Foreskin keratinocyte (primary cell): ENCODE measurements at places on chromosomes 4 and X. TPM values are rescaled to one million over a fixed set of nuclear protein-coding genes. Genes with fewer than 3 reads are reported as not detected.

DNA sequence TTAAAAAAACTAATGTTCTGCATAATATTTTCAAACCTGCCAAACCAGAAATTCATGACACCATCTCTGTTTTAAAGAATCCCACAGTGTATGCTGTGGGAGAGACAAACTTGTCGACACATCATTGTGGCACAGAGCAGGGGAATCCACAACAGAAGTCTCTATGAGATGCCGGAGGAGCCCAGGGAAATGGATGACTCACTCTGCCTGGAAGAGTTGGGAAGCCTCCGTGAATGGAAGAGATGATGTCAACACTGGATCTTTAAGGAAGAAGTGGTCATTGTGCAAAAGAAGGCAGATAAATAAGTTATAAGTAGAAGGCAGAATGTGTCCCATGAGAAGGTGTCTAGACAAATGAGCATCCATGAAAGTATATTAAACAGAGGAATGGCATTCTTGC lies 595.1 kb downstream of the RAB28 start:
- peak; percentile 14 for DNase-seq

DNA sequence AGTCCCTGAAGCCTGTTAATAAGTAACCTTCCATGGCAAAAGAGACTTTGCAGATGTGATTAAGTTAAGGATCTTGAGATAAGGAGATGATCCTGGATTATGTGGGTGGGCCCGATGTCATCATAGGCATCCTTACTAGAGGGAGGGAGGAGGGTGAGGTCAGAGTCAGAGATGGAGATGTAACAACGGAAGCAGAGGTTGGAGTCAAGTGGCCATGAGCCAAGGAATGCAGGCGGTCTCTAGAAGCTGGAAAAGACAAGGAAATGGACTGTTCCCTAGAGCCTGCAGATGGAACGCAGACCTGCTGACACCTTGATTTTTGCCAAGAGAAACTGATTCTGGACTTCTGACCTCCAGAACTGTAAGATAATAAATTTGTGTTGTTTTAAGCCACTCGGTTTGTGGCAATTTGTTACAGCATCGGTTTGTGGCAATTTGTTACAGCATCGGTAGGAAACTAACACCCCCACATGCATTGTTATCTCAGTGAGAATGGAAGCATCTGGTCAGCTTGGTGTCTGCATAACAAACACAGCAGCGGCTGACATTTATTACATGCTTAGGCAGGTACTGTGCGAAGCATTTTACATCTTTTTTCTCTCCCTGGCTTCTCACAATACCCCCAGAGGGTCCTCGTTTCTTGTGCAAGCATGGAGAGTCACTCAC lies 55.6 kb downstream of the CLDN34 start:
- no peak for DNase-seq

GRCh38 chr4:155684892-155685541 lies 18.4 kb downstream of the GUCY1A1 start:
- DNase-seq = no peak

DNA sequence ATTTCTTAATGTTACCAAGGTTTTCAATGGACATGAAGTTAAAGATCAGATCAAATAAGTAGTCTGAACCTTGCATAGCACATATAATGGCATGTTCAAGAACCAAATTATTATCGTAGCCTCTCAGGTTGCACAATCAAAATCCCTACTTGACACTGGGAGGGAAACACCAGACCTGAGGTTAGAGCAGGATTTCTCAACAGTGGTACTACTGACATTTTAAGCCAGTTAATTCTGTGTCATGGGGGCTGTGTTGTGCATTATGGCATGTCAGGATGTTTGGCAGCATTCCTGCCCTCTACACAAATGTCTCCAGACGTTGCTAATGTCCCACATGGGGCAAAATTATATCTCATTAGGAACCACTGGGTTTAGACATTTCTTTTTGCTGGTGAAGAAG lies 20.8 kb downstream of the RLIM start:
- DNase-seq = no peak

DNA sequence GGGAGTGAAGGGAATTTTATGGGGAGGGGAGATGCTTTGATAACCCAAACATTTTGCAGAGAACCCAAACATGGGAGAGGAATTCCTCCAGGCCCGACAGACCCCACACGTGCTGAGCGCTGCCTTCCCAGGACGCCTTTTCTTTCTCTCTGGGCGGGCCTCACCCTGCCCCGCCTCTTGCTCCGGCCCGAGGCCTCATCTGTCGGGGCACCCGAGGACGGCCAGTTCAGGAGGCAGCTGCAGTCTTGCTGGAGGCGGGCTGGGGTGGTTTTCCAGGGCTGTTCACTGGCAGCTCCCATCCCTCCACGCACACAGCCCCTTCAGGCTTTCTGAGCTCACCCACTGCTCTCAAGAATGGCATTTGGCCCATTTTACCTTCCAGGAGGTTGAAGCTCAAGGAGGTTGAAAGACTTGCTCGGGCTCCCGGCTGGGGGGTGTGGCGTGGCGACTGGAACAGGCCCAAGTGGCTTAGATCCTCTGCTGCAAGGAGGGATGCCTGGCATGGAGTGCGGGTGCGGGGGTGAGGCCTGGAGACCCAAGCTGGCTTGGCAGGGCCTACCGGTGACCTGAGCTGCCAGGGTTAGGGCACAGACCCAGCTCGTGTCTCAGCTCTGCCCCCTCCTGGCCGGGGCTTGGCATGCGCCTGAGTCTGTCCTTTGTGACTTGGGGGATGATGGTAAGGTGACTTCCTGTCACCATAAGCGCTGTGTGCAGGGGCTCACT lies 99.2 kb downstream of the PSAPL1 start:
- peak; percentile 40 for DNase-seq

GRCh38 chr4:163494360-163495241 lies at the start of gene TMA16:
Gene TMA16, plus strand, starts transcription at chr4:163494690. Its CDS starts 112 bp downstream, at chr4:163494802.
- peak; percentile 87 for DNase-seq

DNA sequence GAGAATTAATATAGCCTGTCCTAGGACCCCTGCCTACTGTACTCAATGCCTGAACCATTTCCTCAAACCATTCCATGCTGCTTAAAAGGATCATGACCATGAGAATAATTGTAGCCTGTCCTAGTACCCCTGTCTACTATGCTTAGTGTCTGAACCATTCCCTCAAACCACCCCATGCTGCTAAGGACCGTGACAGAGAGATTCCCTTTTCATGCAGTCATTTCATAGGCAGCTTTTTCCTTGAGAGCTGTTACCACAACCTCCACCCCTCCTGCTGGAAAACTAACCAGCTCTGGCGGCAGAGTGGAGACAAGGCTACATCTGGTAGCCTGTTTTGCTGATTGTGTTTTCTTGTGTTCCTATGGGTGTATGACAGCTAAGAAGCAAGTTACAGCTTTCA lies 174.9 kb upstream of the SMARCAD1 start:
- DNase-seq = no peak

DNA sequence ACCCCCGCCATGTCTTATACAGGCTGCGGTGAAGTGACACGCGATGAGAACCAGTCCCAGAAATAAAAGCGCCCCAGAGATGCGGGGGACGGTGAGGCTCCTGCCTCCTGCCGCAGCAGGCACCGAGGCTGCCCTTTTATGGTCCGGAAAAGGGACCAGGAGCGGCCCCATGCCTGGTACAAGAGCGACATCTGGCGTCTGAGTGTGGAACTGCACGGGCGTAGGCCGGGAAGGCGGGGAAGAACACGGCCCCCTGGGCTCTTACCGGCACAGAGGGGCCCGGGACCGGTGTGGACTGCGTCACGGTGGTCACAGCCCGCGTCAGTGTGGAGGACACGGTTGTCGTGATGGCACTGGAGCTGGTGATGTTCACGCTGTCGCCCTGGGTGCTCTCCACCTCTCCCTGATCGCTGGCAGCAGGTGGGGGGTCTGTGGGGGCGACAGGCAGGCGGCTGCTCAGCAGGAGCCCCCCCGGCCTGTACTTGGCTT lies 8.9 kb upstream of the RENBP start:
- DNase-seq = no peak

The PLP1 gene
- total RNA-seq = not detected in 2 replicates

DNA sequence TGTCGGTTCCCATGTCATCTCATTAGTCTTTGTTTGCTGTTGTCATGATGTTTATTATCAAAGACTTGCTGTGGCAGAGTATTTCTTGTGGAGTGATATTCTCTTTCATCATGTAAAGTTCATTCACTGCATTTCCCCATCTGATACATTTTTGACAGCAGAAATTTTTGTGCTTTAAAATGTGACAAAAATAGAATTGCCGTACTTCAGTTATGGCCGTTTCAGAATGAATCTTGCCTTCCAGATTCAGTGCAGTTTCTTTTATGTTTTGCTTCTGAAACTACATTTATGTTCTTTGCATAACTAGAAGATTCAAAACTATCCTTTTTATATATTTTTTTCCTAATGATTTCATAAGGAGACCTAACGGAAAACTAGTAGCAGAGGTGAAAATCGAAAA lies 10.0 kb downstream of the CSTF2 start:
- no peak for DNase-seq

DNA sequence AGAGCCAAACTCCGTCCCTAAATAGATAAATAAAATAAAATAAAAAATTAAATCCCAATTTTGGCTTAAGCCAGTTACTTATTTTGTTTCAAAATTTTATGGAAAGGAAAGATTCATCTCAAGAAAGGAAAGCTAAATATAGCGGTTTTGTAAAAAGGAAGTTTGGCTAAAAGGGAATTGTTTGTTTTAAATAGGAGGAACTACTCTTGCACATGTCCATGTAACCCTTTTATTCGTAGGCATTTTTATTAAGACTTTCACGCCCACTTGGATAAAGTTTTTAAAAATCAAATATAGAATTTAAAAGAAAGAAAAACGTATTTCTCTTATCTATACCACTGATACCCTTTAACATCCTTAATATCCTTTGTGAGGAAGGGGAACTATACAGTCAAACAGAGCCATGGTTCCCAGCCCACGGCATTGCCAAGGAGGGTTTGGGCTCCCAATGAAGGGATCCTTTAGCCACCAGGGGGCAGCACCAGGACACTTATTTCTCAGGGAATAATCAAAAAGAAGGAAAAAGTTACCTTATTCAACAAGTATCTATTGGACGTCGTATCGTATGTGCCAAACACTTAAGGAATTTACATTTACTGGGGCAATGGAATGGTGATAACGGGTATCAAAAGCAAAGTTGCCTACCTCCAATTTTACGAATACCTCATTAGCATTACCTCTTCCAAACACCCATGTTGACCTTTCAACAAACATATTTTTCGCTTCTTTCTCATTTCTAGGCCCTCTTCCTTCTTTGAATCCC lies 27.7 kb downstream of the CDKN2AIP start:
- peak; percentile 21 for DNase-seq

GRCh38 chr4:76087007-76087769 lies 12.7 kb downstream of the ART3 start:
- peak; percentile 38 for DNase-seq
